Stimulated activated CD4-positive, alpha-beta T cell treated with anti-CD3 and anti-CD28 coated beads, Interleukin-15, amount 100 ng/mL, for 1 hour (primary cell): ENCODE measurements at places on chromosomes 3 and 15.

GRCh38 chr15:58306591-58307312 is 125.0 kb upstream of the LIPC start:
- no peak for DNase-seq

GRCh38 chr3:123006609-123007008 is 21.0 kb downstream of the SEMA5B start:
- DNase-seq, result no peak

- DNase-seq, result no peak
These were observed 61.1 kb downstream of the MLH1 start for GRCh38 chr3:37054370-37054769.

GRCh38 chr3:41716471-41716870 is 245.4 kb downstream of the ULK4 start:
- no peak for DNase-seq

- DNase-seq, result no peak
These were observed 242.9 kb downstream of the FHIT start for GRCh38 chr3:61008153-61008997.

GRCh38 chr3:188649521-188649920 is 495.6 kb downstream of the LPP start:
- DNase-seq, result no peak

DNA sequence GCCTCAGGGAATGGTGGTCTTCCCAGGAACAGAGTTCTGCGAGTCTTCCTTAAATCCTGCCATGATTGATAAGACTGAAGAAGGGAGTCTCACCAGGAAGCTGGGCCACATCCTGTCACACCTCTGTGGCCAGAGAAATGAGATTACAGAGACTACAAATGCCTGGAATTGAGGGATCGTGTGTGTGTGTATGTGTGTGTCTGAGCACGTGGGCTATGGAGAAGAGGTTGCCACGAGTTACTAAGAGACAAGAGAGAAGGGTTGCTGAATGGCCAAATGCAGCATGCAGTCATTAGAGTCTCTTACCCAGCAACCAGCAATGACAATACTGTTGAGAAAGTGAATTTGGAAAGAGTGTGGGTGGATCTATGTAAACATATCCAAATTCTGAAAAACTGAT is 443.1 kb downstream of the MFSD1 start:
- DNase-seq, result no peak

GRCh38 chr3:18900994-18901393 is 247.3 kb upstream of the KCNH8 start:
- DNase-seq, result no peak

GRCh38 chr15:59687836-59688235 is 1.3 kb downstream of the BNIP2 start:
- no peak for DNase-seq

GRCh38 chr3:108804437-108804836 is 18.1 kb upstream of the TRAT1 start:
- no peak for DNase-seq

GRCh38 chr15:48964898-48965297 is 1.2 kb upstream of the SHC4 start:
- no peak for DNase-seq

GRCh38 chr3:122257644-122258364 is 67.2 kb upstream of the CSTA start:
- no peak for DNase-seq

GRCh38 chr3:23944007-23944783 is 891 bp upstream of the NR1D2 start:
- no peak for DNase-seq

DNA sequence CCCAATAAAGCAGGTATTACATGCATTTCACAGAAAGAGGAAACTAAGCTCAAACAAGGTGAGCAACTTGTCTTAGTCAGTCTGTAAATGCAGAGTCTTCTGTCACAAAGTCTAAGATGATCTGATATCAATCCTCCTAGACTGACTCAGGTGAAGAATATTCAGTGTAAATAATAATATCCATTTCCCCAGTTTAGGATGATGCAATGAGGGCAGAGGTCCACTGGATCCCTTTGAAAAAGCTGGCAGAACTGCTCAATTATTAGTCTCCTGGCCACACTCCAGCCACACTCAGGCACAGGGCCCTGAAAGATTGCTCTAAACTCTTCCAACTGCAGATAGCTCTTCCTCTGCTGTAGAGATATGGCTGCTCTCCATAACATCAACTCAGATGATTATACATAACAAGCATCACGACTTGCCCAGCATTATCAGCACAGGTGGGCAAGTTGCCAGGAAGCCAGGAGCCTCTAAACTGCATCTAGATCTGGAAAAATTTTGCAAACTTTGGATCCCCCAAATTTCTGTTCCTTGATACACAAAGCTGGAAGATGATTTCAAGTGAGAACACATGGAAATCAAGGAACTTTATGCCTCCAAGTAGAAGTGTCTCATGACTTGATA is 129.8 kb upstream of the CPNE4 start:
- DNase-seq, result no peak

DNA sequence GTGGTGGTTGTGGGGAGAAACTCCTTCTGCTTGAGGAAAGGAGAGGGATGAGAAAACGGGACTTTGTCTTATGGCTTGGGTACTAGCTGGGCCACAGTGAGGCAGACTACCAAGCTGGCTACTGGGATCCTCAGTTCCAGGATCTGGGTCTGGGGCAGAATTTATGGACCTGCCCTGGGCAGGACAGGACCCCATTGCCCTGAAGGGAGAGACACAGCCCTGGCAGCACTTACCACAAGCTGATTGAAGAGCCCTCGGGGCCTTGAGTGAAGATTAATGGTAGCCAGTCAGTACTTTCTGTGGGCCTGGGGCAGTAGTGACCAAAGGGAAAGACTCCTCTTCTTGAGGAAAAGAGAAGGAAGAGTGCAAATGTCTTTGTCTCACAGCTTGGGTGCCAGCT is 799.7 kb downstream of the SI start:
- DNase-seq, result no peak

- no peak for DNase-seq
These were observed 17.7 kb downstream of the FRMD4B start for GRCh38 chr3:69368129-69368741.

- no peak for DNase-seq
These were observed 35.9 kb downstream of the KY start for GRCh38 chr3:134614955-134615354.

GRCh38 chr3:39288300-39288808 is 8.5 kb upstream of the CX3CR1 start:
- peak; percentile 61 for DNase-seq

GRCh38 chr3:52021489-52022268 is 26.0 kb upstream of the RPL29 start:
- DNase-seq, result no peak

DNA sequence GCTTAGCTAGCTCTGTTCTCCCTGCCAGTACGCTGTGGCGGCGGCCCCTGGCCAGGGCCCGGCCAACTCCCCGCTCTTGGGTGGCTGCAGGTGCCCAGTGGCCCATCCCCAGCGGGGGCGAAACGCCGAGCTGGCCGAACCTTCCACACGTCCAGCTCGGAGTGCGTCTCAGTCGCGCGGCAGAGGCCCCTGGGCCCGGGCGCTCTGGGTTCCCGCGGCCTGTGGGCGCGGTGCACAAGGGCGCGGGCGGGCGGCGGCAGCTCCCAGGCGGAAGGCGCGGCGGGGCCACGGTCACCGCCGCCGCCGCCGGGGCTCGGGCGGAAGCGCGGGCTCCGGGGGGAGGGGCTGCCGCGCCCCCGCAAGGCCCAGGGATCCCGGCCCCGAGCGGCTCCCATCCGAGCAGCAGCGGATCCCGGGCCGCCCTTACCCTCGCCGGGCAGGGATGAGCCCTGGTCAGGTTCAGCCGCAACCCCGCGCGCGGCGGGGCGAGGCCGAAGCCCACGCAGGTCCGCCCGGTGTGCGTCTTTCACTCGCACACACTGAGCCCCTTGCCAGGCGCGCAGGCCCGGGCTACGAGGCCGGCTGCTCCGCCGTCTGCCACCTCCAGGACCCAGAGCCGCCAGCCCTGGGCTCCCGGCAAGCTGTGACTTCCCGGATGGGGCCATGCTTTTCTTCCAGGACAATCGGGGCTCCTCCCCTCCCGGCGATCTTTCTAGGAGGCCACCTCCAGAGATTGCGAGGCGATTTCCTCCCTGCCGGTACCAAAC is 54.2 kb downstream of the CCDC54 start:
- DNase-seq, result peak; percentile 25

DNA sequence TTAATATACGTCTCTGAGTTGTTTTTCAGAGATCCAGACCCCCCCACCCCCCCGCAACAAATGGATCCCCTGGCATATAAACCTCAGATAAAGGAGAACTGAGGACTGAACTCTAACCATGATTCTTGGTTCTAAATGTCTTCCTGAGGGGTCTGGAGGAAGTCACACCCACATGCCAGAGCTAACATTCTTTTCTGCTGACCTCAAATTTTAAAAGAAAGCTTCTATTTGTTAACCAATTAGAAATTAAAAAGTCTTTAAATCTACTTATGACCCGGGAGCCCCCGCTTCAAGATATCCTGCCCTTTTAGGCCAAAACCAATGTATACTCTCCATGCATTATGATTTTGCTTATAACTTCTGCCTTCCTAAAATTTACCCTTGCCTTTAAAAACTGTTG is 188.3 kb downstream of the ECT2 start:
- DNase-seq, result no peak

GRCh38 chr15:30872341-30872748 is 31.4 kb upstream of the FAN1 start:
- no peak for DNase-seq

DNA sequence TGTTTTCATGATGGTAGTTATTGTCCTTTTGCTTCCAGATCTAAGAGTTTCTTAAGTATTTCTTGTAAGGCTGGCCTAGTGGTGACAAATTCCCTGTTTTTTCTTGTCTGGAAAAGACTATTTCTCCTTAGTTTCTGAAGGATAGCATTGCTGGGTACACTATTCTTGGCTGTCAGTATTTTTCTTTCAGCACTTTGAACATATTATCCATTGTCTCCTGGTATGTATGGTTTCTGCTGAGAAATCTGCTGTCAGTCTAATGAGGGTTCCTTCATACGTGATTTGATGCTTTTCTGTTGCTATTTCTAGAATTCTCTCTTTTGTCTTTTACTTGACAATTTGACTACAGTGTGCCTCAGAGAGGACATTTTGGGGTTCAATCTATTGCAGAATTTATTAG is 134.3 kb downstream of the CGGBP1 start:
- no peak for DNase-seq

DNA sequence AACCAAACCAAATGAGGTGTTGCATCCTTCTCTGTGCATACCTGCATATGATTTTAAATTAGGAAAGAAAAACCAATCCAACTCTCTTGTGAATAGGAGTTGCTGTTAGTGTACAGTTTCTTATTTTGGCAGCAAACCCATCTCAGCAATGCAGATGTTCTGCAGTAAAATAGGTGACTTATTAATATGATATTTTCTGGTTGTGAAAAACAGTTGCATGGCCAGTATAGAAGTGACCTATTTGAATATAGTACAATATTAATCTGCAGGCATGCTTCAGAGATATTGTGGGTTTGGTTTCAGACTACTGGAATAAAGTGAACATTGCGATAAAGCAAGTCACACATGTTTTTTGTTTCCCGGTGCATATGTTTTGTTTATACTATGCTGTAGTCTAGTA is 42.2 kb downstream of the AKAP13 start:
- DNase-seq, result no peak

DNA sequence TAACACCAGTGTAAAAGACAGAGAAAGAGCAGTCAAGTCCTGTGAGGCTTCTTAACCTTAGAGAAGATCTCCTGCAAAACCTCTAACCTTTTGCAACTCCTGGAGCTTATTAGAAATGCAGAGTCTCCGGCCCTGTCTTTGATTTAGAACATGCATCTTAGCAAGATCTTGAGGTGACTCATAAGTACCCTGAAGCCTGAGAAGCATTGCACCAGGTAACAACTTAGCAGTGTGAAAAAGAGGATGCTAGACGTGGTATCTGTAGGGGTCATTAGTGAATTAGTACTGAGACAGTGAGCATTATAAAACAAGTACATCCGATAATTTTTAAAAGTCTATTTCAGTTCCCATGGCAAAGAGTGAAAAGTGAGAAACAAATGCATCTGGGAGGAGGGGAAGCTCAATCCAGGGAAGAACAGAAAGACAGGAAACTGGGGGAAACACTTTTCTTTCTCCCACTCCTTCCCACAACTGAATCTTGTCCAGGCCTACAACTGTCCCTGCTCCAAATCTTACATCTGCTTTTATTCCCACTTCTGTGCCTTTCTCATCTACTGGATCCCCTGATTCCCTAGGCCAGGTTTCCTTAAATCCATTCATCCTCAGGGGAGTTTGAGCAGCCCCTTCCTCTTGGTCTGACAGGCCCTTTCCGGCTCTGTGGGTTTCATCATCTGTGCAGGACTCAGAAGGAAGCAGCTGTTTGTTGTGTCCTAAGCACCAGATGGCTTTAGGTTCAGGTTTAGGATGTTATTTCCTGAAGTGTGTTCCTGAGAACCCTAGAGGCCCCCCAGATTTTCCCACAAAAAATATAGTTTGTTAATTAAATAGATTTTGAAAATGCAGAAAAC is 128.1 kb upstream of the IL12A start:
- no peak for DNase-seq

GRCh38 chr15:69666441-69666882 is 213.8 kb downstream of the RPLP1 start:
- no peak for DNase-seq
